Melanocyte of skin (primary cell): ENCODE measurements at places on chromosomes 3 and 15. TPM values are rescaled to one million over a fixed set of nuclear protein-coding genes. Genes with fewer than 3 reads are reported as not detected.

The TEX55 gene
- not detected in 2 replicates for total RNA-seq

The SCN5A gene
- under 0.01 TPM in 1 of 2 replicates, not detected in the other for total RNA-seq

The KLHL40 gene
- not detected in 2 replicates for total RNA-seq

The KCNMB3 gene
- total RNA-seq = 1.4 and 1.8 TPM in 2 replicates

The USP3 gene
- total RNA-seq = 22.4 and 34.5 TPM in 2 replicates

The CYP19A1 gene
- total RNA-seq = 0.34 and 2.9 TPM in 2 replicates

The ZIC1 gene
- total RNA-seq = not detected in 2 replicates

The UBL7 gene
- 60.3 and 62.6 TPM in 2 replicates for total RNA-seq
